GM12878 (cell line): ENCODE measurements at places on chromosomes 12 and 14.

DNA sequence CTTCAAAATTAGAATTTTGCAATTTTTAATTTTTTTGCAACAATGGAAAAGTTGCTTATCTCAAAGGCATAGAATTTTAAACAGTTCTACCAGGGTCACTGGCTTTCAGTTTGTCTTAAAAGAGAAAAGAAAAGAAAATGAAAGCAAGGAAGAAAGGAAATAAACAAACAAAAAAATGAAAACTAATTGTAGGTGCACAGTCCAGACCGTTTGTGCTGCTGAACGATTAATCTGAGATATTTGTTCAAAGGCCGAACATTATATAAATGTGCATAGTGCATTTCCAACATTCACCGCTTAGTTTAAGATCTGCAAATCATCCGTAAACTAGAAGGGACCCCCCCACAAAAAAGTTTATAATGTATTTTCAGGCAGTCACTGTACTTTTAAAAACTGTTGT, 5.5 kb upstream of the OTX2 start:
- no peak for DNase-seq

GRCh38 chr12:90989686-90990111, 15.1 kb downstream of the EPYC start:
- no peak for DNase-seq

DNA sequence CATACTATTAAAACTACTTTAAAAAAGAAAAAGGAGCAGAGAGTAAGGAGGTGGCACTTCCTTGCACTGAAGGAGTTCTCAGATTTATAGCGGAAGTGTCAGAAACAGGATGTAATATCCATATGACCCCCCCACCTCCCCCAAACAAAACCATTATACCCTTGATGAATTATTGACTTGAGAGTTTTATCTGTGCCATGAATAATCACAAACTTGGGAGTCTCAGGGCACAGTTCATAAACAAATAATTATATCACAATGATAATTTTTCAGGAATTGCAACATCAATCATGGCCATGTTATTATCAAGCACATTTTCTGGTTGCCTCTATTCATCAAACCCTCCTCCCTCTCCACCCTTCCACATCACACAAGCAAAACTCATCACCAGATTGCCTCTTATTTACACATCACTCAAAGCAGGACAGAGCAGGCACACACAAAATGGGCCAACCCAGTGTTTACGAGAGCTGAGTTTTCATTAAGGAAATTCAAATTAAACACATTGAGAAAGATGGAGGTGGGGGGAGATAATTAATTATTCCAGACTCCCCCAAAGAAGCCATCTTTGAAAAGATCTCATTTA, 141.4 kb downstream of the EGLN3 start:
- DNase-seq = no peak

DNA sequence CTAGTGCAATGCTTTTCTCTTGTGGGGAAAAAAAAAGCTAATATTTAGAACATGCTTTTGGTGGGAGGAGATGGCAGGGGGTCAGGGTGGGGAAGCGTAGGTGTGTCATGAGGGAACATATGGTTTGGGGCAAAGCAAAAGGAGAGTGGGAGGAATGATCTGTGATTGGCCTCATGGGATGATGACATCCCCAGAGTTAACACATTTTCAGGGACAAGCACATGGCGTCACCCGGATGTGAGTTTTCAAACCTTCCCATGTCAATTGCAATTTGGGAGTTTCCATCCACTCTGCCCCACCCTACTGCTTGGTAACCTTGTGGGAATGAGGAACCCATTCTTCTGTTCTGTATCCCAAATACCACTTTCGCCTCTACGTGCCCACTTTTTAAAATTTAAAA, 164.2 kb downstream of the SSPN start:
- no peak for DNase-seq

GRCh38 chr14:54796961-54797360, 105.7 kb downstream of the GCH1 start:
- DNase-seq = no peak

DNA sequence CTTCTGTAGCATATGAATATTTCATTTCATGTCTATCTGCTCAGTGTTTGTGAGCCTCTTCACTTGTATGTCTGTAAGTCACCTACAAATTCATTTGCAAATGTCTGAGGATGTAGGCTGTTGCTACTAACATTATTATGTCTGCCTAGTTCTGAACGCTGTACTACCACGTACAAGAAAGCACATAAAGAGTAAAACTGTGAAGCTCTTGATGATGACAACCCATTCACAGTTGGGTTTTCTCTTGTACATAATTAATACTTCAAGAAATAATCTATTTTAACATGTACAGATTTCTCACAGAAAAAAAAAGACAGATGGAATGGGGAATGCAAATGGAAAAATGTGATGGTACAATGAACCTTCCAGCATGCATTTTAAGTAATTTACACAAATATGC, 64.3 kb upstream of the CPNE8 start:
- DNase-seq = no peak

DNA sequence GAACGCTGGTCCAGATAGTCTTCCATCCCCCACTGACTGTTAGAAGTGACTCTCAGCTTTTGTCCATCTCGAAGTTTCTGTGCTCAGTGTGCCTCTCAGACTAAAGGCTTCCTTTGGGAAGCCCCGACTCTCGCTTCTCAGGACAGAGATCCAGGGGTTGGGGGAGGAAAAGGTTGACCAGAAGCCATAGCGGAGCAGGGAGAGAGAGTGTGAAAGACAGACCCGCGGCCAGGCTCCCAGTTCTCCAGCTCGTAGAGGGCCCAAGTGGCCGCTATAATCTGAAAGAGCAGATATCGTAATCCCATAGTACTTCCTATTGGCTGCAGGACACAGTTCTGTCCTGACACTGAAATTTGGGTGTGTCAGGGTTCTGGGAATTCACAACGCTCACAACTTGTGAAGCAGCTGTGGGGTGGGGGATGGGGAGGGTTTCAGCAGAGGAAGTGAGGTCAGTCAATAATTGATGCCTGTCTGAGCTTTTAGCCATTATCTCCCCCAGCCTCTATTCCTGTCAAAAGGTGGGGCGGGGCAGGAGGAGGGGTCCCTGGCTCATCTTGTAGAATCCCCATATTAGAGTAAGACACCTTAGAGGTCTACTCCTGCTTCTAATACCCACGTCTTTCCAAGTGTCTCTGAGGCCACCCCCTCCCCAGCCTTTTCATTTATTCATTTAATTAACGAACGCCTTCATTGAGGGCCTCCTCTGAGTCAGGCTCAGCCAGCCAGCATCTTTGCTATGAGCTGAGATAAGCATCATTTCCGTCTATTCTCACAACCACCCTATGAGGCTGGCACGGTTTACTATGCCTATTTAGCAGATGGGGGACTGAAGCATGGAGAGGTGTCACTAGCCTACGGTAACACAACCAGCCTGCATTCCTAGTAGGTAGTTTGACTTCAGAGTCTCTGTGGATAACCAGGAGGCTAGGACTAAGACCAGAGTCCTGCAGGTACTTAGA, 1.6 kb upstream of the ACVRL1 start:
- DNase-seq = no peak

- no peak for DNase-seq
Observed at GRCh38 chr12:7114851-7115250, 5.8 kb upstream of the C1RL start.

GRCh38 chr12:89663577-89664357, 44.9 kb downstream of the ATP2B1 start:
- peak; percentile 37 for DNase-seq
